ENCODE measurements at places on chromosomes 7 and 10. TPM values are rescaled to one million over a fixed set of nuclear protein-coding genes. Genes with fewer than 3 reads are reported as not detected.

PTF1A gene
- not detected for polyA plus RNA-seq

SEM1 gene
- polyA plus RNA-seq: 117 TPM

PILRA gene
- polyA plus RNA-seq: 316 TPM

OR9A2 gene
- not detected for polyA plus RNA-seq

CPA4 gene
- polyA plus RNA-seq: not detected

GPR22 gene
- not detected for polyA plus RNA-seq

CALD1 gene
- 0.18 TPM for polyA plus RNA-seq

SMURF1 gene
- 6.8 TPM for polyA plus RNA-seq

ZNF425 gene
- 0.17 TPM for polyA plus RNA-seq

CXCL12 gene
- polyA plus RNA-seq: not detected

METTL27 gene
- 2.1 TPM for polyA plus RNA-seq

DYNC1I1 gene
- not detected for polyA plus RNA-seq

ADRA2A gene
- polyA plus RNA-seq: not detected

HKDC1 gene
- polyA plus RNA-seq: not detected

DHTKD1 gene
- 11.2 TPM for polyA plus RNA-seq

GRM3 gene
- polyA plus RNA-seq: not detected

GPR15LG gene
- polyA plus RNA-seq: not detected

ANKRD30A gene
- polyA plus RNA-seq: not detected

IFIT1B gene
- not detected for polyA plus RNA-seq

AMPH gene
- polyA plus RNA-seq: 0.61 TPM

Measured in CD14-positive monocyte (primary cell).